HS-27A (cell line): ENCODE measurements at places on chromosomes 2 and 18.
A peak's percentile ranks its signal among the peaks of the same experiment; 100 is the strongest.

- DNase-seq: no peak
Observed at GRCh38 chr2:130963849-130964793, 127.4 kb downstream of the ARHGEF4 start.

DNA sequence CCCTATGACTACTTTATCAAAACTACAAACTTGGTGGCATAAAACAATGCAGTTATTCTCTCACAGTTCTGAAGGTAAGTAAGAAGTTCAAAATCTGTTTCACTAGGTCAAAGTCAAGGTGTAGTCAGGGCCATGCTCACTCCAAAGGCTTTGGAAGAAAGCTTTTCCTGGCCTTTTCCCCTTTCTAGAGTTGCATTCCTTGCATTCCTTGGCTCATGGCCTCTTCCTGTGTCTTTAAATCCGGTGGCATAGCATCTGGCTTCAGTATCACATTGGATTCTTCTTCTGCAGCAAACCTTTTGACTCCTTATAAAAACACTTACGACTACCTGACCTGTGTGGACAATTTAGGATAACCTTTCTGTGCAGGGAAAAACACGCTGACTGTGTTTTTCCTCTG is 543.5 kb upstream of the HNMT start:
- peak; percentile 58 for DNase-seq

- no peak for DNase-seq
Observed at GRCh38 chr2:214899751-214900150, 90.3 kb upstream of the BARD1 start.

DNA sequence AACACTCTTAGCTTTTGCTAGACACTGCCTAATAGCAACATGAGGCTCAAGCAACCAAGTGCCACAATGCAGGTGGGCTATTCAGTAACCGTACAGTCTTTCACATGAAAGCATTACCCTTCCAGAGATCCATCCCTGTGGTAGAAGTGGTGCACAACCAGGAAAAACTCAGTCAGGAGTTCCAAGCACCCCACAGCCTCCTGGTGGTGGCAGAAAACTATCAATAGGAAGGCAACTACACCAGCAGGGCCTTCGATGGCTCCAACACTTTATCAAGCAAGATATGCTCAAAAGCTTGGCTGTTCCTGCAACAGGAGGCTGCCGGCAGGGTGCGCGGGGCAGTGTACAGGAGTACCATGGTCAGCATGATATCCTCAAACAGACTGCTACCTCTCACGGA is 176.1 kb upstream of the DLGAP1 start:
- DNase-seq: no peak

- DNase-seq: no peak
Observed at GRCh38 chr18:48840491-48840877, 110.3 kb downstream of the SMAD7 start.

DNA sequence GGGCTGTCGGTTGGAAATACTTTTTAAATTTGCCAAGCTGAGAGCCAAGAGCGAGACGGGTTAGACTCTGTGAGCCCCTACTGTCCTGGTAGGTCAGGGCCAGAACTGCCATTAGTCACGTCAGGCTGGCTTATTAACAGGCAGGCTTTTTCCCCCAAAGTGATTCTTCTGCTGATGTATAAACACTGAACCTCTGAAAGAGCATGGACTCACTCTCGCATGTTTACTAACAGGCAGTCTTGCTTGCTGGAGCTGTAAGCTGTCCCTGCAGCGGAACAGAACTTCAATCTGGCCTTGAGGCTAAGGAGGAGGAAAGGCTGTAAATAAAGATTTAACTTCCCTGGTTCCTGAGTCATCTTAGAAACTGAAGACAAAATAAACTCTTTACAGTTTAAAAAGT is 288.4 kb downstream of the PIEZO2 start:
- no peak for DNase-seq

DNA sequence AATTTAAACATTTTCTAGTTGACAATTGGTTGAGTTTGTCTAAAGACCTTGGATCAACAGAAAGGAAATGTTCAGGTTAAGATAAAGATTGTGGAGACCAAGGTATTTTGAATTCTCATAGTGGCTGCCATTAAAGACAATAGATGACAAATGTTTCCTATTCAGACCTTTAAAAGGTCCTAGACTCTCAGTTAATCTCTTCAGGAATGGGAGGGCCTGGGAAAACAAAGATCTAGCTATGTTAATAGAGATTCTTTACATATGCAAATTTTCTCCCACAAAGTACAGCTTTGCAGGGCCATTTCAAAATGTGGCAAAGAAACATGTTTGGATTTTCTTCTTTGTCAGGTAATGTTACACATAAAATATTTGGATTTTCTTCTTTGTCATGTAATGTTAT is 403.9 kb downstream of the SPAG16 start:
- no peak for DNase-seq

DNA sequence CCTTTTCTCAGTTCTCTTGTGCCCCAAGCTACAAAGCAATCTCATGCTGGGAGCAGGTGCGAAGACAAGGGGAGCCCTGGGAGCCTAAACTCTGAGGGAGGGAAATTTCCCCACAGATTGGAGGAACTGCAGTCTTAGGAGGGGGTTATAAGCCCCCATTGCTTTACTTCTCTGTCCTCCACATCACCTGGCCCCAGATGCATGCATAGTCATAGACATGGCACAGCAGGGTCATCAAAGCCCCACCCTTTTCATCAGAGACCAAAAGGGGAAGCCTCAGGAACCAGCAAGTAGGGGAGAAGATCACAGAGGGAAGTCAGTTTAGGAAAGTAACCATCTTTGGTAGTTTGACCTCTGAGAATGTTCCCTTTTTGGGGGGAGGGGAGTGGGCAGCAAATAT is 33.7 kb downstream of the LANCL1 start:
- no peak for DNase-seq

- no peak for DNase-seq
Observed at GRCh38 chr2:134201533-134201932, 52.3 kb upstream of the MGAT5 start.

DNA sequence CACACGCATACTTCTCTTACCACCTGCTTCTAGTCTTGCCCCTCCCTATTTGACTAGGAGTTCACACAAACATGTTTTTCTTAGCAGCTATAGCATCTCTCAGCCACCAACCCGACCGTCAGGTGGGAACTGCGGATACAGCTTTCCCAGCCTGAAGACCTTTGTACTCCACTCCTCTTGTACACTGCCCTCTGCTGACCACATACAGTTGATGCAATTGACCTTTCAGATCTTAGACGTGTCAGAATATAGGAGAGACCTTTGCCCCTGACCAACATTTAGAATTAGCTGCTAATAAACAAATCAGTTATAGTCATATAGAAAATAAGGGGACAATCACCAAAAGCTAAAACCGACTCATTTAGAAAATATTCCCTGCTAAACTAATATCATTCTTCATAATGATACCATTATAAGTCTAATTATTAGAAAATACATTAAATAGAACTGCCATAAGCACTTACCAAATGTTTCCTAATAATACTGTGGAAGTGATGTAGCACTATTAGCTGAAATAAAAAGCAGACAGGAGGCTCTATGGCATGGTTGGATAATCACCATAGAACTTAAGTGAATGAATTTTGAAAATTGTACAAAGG is 208.4 kb downstream of the RAD51AP2 start:
- no peak for DNase-seq

GRCh38 chr18:14905350-14905749 is 157.4 kb downstream of the ANKRD30B start:
- no peak for DNase-seq

GRCh38 chr2:106581755-106582147 is 94.6 kb downstream of the CD8B2 start:
- no peak for DNase-seq

GRCh38 chr2:226683196-226683595 is 116.4 kb downstream of the IRS1 start:
- no peak for DNase-seq

- no peak for DNase-seq
Observed at GRCh38 chr18:77144046-77144445, 11.5 kb upstream of the MBP start.

GRCh38 chr2:47459021-47459420 is 56.1 kb downstream of the MSH2 start:
- DNase-seq: no peak

GRCh38 chr2:199631129-199631528 is 173.4 kb upstream of the SATB2 start:
- no peak for DNase-seq

DNA sequence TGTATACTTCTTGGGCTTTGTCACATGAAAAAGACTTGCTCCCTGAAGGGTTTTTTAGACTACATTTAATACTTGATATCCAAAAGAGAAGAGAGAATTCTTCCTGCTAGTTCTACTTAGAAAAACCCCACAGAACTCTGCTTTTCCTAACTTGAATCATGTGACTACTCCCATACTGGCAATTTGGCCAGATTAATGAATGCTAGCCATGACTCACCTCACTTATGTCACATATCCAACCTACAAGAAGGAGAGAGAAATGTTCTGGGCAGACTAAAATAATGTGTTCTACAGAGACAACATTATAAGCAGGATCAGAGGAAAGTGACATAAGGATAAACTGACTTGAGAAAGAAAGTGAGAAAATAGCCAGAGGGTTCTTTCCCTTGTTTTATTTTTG is 249.3 kb upstream of the GULP1 start:
- no peak for DNase-seq

DNA sequence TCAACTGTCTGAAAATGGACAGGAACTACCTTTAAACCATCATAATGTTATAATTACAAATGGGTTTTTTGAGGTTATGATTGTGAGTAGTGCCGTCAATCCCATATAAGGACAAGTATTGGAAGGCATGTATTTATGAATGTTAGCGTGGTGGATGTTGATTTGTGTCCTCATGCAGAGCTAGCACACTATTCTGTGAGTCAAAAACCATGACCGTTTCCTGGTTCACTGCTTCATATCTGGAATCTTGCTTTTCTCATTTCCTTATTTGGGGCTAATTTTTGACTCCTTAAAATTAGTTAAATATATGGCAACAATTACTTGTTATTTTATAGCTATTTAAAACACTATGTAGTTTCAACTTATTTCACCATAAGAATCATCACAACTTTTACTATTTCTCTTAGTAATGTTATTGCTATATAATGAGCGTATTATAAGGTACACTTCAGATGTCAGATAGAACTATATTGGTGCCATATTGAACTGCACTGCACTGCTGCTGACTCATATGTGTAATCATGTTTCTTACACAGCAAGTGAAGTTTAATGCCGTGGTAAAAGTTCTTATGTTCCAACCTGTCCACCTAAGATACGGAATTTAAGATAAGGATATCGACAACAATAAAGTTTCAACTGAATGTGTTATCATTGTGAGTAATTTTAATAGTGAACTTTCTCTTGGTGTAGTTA is 192.8 kb downstream of the PTGR3 start:
- no peak for DNase-seq

DNA sequence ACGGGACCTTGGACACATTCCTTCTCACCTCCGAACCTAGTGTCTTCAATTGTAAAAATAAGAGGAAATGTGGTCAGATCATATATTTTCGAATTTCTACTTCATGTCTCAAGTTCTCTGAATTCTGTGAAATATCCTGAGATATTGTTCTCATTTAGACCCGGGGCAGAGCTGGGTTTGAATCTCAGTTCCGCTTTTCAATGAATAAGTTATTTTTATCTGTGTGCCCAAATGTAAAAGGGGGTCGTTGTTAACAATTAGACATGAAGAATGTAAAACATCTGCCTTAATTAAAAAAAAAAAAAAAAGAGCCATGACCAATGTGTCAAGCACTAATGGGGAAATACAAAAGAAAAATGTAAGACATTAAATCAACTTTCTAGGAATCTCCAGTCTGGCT is 48.9 kb upstream of the BCL11A start:
- DNase-seq: no peak

GRCh38 chr2:118812552-118812951 is 34.9 kb downstream of the EN1 start:
- DNase-seq: no peak

DNA sequence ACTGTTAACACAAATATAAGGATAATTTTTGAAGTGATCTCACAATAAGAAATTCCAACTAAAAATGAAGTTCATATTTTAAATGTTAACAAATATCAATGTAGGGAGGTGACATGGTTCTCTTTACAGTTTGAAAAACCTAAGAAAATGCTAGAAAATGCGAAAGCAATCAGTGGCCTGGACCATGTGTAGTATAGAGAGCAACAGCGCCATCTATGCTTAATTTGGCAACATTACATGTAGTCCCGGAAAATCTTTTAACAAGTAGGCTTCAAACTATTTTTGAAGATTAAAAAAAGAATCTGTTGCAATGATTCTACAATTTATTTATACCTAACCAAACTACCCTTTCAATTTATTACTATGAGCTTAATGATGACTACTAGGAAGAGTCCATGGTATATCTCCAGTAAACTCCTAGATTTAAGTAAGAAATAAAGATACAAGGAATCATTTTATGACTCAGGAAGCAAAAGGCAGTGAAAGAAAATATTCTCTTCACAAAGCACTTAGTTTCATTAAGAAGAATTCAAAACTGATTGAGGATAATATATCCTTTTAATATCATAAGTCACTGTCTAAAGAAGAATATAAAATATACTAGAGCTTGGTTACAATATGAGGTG is 33.3 kb downstream of the NDUFA10 start:
- no peak for DNase-seq

DNA sequence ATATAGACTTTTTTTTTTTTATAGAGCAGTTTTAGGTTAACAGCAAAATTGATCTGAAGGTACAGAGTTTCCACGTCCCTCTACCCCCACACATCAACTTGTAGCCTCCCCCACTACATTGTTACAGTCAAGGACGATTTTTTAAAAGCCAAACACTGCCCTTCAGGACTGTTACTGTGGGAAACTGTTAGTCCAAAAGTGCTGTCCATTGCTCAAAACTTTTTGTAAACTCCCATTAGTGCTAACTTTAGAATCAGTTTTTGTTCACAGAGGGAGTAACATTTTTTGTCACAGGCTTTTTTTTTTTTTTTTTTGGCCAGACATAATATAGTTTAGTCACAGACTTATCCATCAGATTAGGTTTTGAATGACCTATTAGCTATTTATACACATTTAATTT is 24.1 kb downstream of the ELP2 start:
- no peak for DNase-seq

- DNase-seq: no peak
Observed at GRCh38 chr2:151999053-151999452, 99.8 kb downstream of the CACNB4 start.

DNA sequence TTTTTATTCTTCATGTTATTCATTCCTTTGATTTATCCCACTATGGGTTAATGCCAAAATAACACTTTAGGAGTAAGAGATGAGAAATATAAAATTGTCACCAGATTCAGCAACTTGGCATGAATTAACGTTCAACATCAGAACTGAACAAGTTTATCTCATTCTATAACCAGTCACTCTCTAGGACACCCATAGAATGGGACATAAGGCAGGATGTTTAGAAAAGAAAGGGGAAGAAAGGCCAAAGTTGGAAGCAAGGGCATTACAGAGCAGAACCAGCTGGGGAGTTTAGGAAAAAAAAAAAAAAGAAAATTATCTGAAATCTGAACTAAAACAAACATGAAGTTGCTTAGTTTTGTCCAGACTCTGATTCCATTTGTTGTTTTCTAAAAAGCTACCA is 211.0 kb downstream of the PMAIP1 start:
- DNase-seq: no peak

- DNase-seq: no peak
Observed at GRCh38 chr2:170245312-170245711, 67.4 kb downstream of the MYO3B start.
